Posterior vena cava (tissue), 2 donors: ENCODE measurements at places on chromosomes 16 and 17.

DNA sequence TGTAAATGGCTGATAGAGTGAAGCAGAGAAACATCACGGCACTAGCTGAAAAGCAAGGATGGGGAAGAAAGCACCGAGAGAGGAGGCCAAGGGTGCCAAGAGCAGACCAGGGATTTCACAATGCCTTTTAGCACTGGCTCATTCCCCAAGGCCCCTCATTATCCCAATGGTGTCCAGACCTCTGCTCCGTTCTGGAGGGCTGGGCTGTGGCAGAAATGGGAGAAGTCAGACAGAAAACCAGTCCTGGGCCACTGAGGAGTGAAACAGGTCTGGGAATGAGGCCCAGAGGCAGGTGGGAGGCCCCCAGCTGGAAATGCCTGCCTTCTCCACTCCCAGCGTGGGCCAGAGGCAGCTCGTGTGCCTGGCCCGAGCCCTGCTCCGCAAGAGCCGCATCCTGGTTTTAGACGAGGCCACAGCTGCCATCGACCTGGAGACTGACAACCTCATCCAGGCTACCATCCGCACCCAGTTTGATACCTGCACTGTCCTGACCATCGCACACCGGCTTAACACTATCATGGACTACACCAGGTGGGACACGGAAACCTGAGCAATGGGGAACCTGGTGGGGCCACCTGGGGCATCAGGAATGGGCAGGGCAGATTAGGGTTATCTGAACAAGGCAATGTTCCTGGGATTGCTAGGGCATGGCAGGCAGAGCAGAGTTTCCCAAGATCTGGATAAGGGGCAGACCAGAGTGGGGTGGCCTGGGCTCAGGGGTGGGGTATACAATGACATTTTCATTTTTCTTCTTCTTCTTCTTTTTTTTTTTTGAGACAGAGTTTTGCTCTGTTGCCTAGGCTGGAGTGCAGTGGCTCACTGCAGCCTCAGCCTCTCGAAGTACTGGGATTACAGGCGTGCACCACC is 20.3 kb downstream of the ANKRD40 start:
- DNase-seq = no peak

DNA sequence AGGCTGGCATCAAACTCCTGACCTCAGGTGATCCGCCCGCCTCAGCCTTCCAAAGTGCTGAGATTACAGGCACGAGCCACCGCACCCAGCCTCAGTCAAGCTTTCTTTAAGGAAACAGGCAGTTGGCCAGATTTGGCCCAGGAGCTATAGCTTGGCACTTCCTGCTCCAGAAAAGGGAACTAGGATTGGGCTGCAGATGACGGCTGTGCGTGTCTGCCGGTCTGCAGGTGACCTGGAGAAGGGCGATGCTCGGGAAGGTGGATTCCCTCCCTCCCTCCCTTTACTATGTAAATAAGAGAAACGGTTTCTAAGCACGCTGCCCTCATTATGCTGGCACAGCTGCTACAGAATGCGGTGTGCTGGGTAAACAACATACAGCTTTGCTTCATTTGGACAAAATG is 215.9 kb downstream of the RPTOR start:
- DNase-seq = peak; percentile 67

DNA sequence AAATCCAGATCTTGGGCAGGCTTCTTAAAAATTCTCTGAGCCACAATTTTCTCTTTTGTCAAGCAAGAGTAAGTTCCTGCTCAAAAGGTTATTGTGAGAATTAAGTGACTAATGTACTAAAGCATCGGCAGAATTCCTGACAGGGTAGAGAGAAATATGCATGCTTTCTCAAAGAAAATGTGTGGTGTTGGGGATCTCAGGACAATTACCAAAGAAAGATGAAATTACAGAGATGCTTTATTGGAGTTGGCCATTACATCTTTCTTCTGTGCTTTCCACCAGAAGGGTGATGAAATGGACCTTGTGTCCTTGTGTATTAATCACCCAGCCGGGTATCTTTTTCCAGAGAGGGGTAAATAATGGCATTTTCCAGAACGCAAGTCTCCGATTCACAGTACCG is 1.7 kb upstream of the USP43 start:
- no peak for DNase-seq

DNA sequence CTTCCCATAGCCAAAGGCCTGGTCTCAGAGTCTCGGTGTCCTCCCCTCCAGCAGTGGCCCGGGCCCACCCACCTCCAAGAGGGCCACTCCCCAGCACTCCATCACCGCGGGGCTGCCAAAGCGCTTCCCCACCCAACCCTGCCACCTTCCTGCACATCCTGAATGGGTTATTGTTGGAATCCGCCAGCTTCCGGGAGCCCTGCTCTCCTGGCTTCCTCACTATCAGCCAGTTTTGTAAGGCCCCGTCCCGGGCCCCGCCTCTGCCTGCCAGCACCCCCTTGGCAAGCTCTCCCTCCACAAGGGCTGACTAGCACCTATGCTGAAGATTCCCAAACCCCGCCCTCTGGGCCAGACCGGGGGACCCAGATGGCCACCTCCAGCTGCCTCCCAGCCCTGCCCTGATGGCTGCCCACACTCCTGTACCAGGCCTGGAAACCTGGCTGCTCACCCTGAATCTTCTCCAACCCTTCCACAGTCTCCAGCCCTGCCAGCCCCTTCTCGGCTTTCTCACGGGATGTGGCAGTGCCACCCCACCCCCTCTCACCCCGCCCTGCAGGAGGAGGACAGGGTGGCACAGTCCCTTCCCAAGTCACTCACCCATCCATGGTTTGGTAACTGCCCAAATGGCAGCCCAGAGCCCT is 14.4 kb downstream of the MYBBP1A start:
- no peak for DNase-seq

DNA sequence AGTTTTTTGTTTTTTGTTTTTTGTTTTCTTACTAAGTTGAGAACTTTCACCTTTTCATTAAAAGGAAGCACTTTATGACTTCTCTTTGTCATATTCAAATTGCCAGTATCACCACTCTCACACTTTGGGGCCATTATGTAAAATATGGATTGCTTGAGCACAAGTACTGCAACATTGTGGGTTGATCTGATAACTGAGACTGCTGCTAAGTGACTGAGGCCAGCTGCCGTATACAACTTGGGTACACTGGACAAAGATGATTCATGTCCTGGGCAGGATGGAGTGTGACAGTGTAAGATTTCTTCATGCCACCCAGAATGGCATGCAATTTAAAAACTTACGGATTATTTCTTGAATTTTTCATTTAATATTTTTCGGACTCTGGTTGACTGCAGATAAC is 7.8 kb downstream of the TTC19 start:
- DNase-seq = no peak
